GM12865 (cell line): ENCODE measurements at places on chromosomes 7 and 10.
A peak's percentile ranks its signal among the peaks of the same experiment; 100 is the strongest.

- DNase-seq = no peak
Measured at GRCh38 chr7:37236906-37237305, 211.8 kb downstream of the ELMO1 start.

GRCh38 chr10:104117839-104118323 lies 4.1 kb upstream of the SFR1 start:
- DNase-seq = no peak

- no peak for DNase-seq
Measured at GRCh38 chr7:28349637-28350036, 62.7 kb upstream of the CREB5 start.

DNA sequence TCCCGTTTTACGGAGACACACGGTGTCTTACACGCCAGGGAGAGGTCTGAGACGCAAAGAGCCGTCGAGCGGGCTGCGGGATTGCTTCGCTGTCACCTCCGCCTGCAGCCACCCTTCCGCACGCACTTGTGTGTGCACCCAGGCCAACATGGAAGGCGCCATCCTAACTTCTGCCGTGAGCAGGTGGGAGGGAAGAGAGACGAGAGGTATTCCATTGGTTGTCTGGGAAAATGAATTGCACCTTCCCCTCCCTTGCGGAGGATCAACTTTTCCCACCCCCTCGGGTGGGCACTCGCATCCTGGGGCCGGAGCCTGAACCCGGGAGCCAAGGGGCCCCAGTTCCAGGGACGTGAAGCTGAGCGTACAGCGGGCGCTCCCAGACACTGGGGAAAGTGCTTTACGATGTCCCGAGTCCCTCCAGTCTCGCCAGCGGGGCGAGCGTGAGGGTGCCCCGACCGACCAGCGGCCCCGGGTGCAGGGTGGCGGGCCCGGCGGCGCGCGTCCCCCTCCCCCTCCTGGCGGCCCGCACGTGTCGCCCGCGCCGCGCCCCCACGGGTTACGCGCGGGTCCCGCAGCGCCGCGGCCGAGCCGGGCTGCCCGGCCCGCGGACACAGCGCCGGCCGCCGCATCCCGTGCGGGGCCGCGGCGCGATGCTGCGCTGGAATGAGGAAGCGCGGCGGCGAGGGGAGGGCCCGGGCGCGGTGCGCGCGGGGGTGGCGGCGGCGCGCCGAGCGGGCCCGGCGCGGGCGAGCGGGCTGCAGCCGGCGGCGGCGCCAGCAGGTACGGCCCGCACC lies 984 bp upstream of the IKZF1 start:
- DNase-seq = no peak

GRCh38 chr10:125201108-125201524 lies 40.8 kb upstream of the CTBP2 start:
- DNase-seq = peak; percentile 78

GRCh38 chr10:17076626-17077345 lies 52.8 kb downstream of the CUBN start:
- DNase-seq = no peak

DNA sequence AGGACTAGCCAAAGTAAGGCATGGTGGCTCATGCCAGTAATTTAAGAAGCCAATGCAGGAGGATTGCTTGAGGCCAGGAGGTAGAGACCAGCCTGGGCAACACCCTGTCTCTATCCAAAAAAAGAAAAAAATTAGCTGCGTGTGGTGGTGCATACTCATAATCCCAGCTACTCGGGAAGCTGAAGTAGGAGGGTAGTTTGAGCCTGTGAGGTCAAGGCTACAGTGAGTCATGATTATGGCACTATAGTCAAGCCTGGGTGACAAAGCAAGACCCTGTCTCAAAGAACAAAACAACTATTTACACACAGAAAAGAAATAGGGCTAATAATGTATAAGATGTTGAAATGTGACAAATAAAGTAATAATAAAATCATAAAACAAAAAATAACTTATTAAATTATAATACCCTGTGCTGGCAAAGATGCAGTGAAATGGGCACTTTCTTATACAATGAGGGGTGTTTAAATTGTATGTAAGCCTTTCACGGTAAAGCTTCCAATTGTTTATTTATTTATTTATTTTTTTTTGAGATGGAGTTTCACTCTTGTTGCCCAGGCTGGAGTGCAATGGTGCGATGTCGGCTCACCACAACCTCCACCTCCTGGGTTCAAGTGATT lies 175.2 kb downstream of the TPST1 start:
- DNase-seq = no peak

- no peak for DNase-seq
Measured at GRCh38 chr7:99476107-99476506, 3.4 kb downstream of the ZNF789 start.

DNA sequence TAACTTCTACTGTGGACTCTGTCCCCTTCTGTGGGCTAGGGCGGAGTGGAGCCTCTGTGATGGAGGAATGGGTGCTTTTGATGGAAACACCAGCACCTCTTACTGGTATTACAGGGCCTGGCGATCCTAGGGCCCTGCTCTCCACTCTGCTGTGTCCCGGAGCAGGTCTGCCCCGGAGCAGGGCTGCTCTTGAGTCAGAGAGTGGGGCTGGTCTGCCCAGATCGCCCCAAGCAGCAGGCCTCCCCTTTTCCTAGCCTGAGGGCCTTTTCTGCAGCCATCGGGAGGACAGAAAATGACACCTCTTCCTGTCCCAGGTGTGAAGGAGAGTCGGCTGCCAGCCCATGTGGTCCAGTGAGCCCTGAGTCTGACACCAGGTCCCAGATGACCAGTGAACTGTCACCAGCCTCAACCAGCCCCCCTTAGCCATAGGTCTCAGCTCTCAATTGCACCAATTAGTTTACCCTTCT lies 1.4 kb downstream of the ZNF282 start:
- DNase-seq = peak; percentile 33

- DNase-seq = peak; percentile 70
Measured at GRCh38 chr7:55593515-55594318, 21.4 kb upstream of the VOPP1 start.

DNA sequence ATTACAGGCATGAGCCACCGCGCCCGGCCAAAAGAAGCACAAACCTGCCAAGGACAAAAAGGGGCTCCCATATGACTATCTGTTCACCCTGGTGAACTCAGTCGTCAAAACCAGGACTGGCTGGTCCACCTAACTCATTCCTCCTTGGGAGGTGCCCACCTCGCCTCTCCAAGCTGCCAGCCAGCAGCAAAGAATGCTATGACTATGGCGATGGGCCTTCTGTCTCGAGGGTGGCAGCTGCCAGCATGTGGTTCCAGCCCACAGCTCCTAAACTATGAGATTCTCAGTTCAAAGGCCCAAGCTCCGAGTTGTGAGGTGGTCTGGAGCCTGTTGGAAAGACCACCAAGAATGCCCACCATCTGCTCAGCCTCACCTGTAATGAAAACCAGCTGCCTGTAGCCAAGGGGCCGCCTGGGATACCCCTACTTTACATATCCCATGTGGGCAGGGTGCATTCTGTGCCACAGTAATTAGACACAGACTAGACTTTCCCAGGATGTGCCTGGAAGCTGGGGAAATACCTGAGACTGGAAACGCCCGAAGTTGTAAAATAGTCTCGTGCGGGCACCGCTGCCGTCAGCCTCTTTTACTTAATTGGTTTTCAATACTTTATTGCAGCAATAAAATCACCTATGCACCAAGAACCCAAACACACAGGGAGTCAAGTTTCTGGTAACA lies 71.1 kb downstream of the ZRANB1 start:
- no peak for DNase-seq

DNA sequence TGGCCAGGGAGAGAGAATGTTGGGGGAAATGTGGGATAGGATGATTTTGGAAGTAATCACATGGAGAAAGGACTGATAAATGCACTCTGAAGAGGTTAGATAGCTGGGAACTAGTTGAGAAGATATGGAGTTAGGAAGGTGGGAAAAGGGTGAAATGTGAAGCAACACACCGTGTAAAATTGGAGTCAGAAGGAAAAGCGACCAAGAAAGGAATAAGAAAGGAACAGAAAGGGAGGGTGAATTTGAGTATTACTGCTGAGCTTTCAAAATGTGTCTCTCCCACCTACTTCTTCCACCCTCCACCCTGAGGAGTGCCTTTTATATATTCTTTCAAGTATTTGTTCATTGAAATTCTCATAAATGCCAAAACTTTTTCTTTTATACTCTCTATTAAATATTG lies 171.8 kb downstream of the BMPER start:
- no peak for DNase-seq

DNA sequence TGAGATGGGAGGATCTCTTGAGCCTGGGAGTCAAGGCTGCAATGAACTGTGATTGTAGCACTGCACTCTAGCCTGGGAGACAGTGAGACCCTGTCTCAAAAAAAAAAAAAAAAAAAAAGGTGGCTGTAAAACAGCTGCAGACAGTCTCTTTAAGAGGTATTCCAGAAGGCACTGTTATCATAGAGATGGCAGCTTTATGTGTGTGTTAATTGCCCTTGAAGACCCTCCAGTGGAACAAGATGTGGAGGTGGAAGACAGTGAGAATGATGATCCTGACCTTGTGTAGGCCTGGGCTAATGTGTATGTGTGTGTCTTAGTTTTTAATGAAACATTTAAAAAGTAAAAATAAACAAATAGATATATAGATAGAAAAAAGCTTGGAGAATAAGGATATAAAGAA lies 66.0 kb downstream of the ZNF487 start:
- no peak for DNase-seq

- DNase-seq = no peak
Measured at GRCh38 chr7:69640216-69640615, 41.9 kb downstream of the AUTS2 start.

DNA sequence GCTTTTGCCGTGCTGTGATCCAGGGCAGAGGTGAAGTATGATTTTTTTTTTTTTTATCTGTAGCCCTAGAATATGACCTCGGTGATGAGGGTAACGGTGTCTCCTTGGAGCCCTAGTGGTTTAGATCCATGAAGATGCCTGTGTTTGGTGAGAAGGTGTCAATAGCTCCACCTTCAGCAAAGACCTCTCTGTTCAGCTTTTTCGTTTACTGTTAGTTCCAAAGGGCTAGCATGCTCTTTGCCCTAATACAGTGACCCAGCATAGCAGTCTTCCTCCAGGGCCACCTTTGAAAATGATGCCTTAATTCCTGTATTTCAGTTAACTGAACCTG lies 746 bp upstream of the MRPS16 start:
- peak; percentile 36 for DNase-seq

- no peak for DNase-seq
Measured at GRCh38 chr10:63825111-63825510, 303.9 kb downstream of the REEP3 start.

DNA sequence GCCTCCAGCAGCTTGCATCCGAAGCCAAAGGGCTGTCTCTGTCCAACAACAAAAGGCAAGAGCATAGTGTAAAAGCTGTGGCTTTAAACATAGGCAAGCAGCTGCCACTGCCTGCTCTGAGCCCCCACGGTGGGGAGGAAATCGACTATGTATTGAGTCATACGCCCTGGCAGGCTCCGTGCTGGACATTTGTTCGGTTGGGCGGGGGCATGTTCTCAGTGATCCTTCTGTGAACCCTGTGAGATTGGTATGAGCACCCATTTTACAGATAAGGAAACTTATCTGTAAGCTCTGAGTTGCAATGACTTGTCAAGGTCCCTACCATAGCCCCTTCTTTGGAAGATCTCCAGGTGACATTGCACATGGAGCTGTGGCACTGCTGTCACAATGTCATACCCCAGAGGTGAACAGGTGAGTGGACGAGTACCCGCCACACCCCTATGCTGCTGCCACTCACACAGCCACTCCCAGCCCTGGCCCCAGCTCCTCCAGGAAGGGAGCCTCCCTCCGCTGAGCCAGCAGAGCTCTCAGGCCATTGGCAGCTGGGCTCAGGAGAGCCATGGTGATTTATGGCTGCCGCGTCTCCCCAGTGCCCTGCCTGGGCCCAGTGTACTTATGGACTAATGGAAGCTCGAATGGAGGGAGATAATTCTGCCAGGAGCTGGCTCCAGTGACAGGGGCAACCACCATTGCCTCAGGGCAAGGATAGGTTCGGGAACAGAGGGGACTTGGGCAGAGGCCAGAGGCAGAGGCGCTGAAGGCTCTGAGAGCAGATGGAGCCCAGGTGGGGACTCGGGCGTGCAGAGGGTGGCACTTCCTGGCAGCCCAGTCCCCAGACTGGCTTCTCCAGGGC lies 43.7 kb downstream of the UNC5B start:
- DNase-seq = no peak

GRCh38 chr7:159049266-159050025 lies 95.2 kb downstream of the VIPR2 start:
- peak; percentile 52 for DNase-seq

DNA sequence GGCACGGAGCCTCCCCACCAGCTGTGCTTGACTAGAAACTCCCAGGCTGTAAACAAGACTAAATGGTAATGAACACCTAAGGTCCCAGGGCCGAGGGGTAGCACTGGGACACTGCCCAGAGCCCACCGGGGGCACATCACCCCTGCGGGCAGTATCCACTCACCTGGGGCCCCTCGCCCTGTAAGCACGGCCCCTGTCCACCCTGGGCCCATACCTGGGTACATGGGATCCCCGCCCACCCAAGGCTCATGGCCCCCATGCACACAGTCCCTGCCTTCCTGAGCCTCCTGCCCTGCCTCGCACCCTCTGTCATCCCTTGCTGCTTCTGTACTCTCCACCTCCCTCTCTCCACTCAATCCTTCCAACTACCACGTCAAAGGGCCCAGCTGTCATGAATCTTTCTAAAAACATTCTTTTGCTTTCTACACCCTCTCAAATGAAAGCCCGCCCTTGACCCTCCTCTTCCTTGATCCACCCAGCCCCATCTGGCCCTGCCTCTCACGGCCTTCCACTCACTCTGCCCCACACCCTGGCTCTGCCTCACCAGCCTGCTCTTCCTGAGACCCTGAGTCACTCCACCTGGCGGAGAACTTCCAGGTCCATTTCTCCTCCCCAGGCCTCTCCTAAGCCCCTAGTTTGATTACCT lies 173.1 kb downstream of the PARD3 start:
- DNase-seq = no peak

DNA sequence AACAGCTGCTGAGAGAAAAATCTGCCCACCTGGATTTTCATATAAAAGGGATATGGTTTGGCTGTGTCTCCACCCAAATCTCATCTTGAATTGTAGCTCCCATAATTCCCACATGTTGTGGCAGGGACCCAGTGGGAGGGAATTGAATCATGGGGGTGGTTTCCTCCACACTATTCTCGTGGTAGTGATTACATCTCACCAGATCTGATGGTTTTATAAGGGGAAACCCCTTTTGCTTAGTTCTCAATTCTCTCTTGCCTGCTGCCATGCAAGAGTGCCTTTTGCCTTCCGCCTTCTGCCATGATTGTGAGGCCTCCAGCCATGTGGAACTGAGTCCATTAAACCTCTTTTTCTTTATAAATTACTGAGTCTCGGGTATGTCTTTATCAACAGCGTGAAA lies 20.8 kb upstream of the MKI67 start:
- DNase-seq = peak; percentile 54

- DNase-seq = no peak
Measured at GRCh38 chr7:132846086-132846485, 235.8 kb downstream of the CHCHD3 start.
